Activated CD4-positive, alpha-beta T cell treated with anti-CD3 and anti-CD28 coated beads, Interleukin-2, amount 10 ng/mL, durations not matched to agents 24 days and 14 days (primary cell): ENCODE measurements at places on chromosomes 5 and 9. TPM values are rescaled to one million over a fixed set of nuclear protein-coding genes. Genes with fewer than 3 reads are reported as not detected.

DNA sequence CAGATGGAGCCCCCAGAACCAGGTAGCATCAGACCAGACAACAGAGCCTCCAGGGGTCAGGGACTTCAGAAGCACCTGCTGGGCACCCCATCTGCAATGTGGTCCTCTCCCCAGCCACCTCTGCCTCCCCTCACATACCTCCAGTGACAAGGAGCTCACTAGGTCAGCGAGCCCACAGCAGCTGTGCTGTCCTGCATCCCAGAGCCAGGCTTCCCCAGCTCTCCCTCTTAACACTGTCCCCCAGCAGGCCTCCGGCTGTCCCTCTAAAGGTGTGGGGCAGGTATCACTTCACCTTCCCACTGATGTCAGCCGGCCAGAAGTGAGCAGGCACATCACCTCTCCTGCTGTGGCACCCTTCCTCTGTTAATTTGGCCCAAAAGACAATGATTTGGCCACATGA, 83.6 kb downstream of the LMX1B start:
- no peak for DNase-seq

DNA sequence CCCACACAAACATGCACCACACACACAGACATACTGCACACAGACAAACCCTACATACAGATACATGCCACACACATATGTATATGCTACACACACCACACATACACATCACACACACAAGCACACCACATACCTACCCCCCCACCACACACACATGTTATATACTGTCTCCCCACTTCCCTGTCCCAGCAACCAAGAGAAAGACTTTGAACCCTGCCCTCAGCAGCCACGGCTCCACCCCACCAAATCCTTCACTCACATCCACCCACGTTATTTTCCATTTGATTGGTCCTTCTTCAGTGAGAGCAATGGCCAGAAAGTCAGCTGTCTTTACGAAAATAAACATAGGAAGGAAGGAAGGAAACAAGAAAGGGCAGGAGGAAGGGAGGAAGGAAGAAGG, 479.8 kb downstream of the DIRAS2 start:
- no peak for DNase-seq

GRCh38 chr9:71690689-71691435, 77.5 kb downstream of the CEMIP2 start:
- no peak for DNase-seq

DNA sequence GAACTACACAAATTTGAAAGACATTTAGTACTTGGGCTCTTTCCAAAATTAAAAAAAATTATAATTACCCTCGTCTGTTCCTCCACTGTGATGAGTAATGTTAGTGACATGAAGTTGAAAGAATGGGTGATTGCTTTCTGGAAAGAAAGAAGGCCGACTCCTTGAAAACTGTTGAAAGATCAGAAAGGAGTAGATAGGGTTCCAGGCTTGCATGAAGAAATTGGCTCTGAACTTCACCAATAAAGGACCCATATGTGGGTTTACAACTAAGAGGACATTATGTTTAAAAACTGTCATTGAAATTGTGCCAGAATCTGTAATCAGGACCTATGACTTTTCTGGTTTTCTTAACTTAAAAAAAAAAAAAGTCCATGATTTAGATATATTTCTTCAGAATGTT, 20.7 kb upstream of the MOCS2 start:
- no peak for DNase-seq

DNA sequence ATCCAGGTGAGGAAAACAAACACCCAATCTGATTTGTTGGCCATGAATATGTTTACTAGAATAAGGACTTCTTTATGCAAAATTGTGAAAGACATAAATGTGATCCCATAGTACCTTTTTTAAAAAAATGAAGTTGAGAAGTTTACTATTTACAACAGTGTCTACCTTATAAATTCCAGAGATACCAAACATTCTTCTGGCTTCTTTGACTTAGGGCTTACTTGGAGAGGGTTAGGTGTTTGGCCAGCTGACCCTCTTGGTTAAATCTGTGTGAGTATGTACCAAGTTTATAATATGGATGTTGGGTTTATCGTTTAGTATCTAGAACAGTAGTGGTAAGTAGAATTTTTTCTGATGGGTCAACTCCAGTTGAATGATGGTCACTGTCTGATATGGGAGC, 212.3 kb downstream of the DOCK8 start:
- no peak for DNase-seq

GRXCR2 gene
- not detected in 2 replicates for total RNA-seq

GRCh38 chr9:134324359-134325095, 1.7 kb upstream of the RXRA start:
- no peak for DNase-seq

DNA sequence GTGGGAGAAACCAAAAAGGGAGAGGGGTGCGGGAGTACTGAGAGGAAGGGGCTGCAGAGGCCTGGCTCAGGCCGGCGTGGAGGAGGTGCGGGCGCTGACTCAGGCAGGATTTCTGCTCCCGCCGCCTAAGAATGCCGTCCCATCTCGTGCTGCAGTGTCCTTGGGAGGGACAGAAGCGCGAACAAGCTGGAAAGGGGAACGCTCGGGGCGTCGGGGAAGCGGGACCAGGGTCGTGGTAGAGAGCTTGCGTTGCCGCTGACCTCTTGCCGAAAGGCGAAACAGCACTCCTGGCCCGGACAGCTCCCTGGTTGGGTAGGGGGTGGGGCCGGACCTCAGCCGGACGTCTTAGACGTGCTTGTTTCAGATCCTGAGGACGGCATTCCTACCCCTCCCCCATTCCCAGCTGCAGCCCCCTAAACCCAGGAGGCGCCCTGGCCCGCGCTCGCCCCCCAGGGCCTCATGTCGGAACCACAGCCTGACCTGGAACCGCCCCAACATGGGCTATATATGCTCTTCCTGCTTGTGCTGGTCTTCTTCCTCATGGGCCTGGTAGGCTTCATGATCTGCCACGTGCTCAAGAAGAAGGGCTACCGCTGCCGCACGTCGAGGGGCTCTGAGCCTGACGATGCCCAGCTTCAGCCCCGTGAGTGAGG, 1.1 kb downstream of the RELL2 start:
- peak; percentile 87 for DNase-seq

SLC36A3 gene
- not detected in 2 replicates for total RNA-seq

DNA sequence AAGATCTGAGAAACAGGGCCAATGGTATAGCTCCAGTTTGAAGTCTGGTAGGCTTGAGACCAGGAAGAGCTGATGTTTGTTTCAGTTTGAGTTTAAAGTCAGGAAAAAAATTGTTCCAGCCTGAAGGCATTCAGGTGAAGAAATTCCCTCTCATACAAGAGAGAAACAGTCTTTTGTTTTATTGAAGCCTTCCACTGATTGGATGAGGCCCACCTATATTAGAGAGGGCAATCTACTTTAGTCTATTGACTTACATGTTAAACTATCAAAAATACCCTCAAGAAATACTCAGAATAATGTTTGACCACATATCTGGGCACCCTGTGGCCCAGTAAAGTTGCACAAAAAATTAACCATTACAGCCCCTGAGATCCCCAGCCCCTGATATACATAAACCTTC, 5.2 kb upstream of the DEPDC1B start:
- no peak for DNase-seq

BRD9 gene
- 80.6 and 82.0 TPM in 2 replicates for total RNA-seq

- no peak for DNase-seq
Measured at GRCh38 chr5:99072846-99073245, 144.0 kb upstream of the CHD1 start.

- no peak for DNase-seq
Measured at GRCh38 chr5:108670591-108671289, 77.0 kb upstream of the FER start.

HCN1 gene
- not detected in 2 replicates for total RNA-seq

DNA sequence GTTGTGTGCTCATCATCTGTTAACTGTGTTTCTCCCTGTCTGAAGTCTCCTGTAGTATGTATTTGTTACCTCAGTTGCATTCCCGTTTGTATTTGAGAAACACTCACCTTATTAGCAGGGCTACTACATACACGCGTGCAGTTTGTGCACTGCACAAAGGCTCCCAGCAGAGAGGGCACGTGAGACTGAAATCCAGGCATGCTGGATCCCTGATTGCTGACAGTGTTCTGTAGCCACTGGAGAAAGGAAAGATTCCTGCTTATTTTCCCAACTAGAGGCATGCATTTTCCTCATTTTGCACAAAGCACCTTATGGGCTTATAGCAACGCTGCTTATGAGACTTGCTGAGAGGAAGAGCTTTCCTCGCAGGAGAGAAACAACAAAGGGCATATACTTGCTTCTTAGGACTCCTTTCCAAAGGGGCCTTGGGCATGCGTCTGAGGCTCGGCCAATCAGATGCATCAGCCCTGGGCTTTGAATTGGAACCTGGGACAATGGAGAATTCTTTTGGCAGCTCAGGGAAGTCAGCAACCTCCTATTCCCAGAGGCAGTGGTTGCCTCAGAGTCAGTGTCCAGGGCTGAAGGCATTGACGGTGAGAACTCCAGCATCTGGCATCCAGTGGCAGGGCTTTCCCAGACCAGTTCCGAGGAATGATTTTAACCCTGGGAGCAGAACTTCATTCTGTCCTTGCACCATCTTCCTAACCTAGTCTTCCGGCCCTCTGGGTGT, 9.9 kb upstream of the MEGF10 start:
- no peak for DNase-seq

GRCh38 chr5:80234116-80234948, 21.5 kb downstream of the SERINC5 start:
- no peak for DNase-seq

DNA sequence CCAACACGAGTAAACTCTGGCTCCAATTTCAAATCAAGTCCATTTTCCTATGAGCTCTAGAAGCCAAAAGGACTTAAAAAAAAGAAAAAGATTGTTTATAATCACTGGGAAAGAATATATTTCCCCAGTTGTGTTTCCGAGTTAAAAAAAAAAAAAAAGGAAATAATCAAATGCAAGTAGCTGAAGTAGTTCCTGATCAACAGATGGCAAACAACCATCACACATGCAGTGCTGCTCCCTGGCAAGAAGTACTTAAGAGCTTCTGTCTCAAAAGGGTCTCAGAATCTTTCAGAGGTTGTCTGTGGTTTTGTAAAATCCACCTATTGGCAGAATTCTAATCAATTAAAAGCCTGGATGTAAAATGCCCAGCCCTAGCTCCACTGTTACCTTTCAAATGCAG, 387.9 kb downstream of the RAB3C start:
- DNase-seq, result no peak

GRCh38 chr9:18382243-18382642, 91.7 kb upstream of the ADAMTSL1 start:
- no peak for DNase-seq

- no peak for DNase-seq
Measured at GRCh38 chr9:15372455-15372854, 50.2 kb upstream of the SNAPC3 start.

GFI1B gene
- total RNA-seq, result not detected in 2 replicates

DNA sequence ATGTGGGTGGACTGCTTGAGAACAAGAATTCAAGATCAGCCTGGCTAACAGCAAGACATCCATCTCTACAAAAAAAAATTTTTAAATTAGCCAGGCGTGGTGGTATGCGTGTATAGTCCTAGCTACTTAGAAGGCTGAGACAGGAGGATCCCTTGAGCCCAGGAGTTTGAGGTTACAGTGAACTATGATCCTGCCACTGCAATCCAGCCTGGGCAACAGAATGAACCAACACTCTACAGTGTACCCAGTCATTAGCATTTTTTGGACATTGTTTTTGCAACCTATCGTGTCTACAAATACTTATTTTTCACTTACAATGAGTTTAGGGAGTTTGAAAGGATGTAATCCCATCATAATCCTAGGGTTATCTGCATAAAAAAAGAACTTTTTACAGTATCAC, 22.1 kb downstream of the RICTOR start:
- no peak for DNase-seq

ANKRD20A1 gene
- 1.1 and 1.2 TPM in 2 replicates for total RNA-seq

ATP10B gene
- not detected in 2 replicates for total RNA-seq

DNA sequence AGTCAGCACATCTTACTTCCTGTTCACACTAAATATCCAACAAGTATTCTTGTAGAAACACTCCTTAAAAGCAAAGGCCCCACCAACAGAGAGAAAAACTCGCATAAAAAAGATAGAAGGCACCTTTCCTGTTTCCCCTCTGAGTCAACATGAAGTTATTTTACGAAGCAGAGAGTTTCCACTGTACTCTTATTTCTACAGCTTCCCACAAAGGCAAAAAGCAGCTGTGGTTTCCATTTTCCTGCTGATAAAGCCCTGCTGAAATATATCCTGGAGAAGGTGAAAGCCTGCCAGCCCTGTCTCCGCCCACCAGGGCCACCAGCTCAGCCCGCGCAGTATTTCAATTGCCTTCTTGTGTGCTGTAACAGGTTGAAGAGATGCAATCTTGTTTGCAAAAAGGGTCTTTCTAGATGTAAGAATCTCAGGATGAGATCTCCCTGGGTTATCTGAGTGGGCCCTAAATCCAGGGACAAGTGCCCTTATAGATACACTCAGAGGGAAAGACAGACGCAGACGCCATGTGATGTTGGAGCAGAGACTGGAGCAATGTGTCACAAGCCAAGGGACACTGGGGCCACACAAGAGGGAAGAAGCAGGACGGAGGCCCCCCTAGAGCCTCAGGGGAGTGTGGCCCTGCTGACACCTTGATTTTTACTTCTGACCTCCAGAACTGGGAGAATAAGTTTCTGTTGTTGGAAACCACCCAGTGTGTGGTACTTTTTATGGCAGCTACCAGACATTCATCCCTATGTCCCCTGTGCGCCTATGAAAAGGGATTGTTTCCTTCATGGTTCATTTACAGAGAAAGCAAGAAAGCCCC, 19.9 kb downstream of the SEMA4D start:
- peak; percentile 89 for DNase-seq

GRCh38 chr5:82019342-82020138, 47.7 kb downstream of the ATG10 start:
- DNase-seq, result peak; percentile 46

PPP2R2B gene
- 0.12 TPM in 1 of 2 replicates, not detected in the other for total RNA-seq

DNA sequence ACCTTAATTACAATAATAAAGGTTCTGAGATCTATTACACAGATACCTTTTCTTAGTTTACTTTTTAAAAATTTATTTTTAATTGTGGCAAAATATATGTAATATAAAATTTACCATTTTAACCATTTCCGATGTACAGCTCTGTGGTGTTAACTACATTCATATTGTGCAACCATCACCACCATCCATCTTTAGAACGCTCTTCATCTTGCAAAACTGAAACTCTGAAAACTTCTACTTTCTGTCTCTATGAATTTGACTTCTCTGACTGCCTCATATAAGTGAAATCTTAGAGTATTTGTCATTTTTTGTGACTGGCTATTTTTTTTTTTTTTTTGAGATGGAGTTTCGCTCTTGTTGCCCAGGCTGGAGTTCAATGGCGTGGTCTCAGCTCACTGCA, 26.8 kb downstream of the WWC1 start:
- no peak for DNase-seq

GRCh38 chr5:39176759-39177630, 42.4 kb downstream of the FYB1 start:
- DNase-seq, result peak; percentile 91

DNA sequence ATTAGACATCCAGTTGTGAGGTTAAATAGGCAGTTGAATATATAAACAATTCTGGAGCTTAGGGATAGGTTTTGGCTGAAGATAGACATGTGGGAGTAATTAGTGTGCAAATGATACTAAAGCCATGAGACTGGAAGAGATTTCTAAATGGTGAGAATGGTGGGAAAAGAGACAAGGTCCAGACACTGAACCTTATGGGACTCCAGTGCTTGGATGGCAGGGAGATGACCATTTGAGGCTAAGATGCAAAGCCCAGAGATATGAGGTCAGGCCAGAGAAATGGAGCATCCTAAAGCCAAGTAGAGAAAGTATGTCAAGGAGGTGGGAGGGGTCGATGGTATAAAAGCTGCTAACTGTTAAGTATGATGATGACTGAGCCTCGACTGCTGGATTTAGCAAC, 115.6 kb downstream of the SEMA5A start:
- no peak for DNase-seq

CDH12 gene
- total RNA-seq, result not detected in 2 replicates
